ENCODE measurements at places on chromosomes 11 and 22.

GRCh38 chr11:119441898-119442243 is 18.9 kb upstream of the THY1 start:
- no peak for DNase-seq

DNA sequence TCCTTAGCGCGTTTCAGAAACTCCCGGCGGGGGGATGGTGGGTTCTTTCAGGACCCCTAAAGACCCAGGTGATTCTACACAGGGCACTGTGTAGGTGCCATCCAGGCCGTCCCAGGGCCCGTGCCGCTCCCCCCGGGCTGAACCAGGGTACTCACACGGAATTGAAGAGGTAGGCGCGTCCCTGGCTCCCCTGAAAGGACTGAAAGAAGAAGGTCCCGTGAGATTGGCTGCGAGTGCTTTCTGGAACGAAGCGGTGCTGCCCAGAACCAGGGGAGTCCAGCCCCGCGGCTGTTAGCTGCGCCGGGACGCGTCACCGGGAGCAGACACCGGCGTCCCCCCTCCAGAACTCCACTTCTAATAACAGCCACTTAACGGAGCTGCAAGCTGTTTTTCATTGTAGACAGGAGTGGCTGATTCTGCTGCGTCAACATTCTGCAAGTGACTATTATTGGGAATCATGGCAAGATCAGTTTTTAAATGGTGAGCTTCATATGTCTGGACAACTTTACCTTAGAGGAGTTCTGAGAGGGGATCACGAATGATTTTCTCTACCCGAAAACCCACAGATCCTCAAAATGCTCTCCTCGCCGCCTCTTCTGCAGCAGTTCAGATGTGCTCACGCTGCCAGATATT is 31.8 kb downstream of the YPEL1 start:
- no peak for DNase-seq

DNA sequence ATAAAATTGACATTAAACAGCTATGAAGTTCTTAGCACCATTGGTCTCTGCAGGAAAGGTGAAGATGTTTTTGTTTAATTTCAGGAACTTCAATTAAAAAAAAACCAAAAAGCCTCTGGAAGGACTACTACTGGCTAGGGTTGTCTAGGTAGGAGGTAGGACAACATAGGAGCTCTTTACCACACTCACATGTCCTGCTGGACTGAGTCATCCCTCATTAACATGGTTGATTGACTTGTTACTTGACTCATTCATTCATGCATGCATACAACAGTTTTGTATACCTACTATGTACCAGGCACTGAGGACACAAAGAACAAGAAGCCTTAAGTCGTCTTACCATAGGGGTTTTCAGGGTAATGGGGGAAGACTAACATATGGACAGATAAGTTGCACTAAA is 216.9 kb upstream of the ARHGAP20 start:
- no peak for DNase-seq

GRCh38 chr22:45911601-45912271 is 65.2 kb downstream of the WNT7B start:
- DNase-seq = no peak

- no peak for DNase-seq
Observed at GRCh38 chr11:35200811-35201341, 61.9 kb downstream of the CD44 start.

DNA sequence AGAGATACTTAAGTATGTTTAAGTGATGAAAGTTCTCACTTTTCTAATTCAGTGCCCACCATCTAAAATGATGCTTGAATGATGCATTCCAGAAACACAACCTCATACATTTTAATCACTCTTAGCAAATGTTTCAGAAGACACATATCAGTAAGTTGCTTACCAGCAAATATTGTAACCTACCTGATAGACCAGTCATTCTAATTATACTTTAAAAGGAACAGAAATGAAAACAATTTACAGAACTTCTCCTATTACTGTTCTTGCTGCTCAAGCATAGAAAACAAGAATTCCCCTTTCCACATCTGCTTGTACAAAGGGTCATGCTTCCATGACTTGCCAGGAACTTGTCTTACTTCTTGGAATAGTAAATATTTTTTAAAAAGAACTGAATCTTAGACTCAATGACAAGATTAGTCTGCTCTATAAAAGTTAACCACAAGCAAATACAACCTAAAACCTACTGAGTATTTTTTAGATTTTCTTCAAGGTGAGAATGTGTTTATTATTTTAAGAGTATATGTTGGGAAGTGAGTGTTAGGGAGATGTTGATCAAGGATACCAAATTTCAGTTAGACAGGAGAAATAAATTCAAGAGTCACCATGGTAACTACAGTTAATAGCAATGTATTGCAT is 82.0 kb upstream of the SC5D start:
- DNase-seq = no peak

DNA sequence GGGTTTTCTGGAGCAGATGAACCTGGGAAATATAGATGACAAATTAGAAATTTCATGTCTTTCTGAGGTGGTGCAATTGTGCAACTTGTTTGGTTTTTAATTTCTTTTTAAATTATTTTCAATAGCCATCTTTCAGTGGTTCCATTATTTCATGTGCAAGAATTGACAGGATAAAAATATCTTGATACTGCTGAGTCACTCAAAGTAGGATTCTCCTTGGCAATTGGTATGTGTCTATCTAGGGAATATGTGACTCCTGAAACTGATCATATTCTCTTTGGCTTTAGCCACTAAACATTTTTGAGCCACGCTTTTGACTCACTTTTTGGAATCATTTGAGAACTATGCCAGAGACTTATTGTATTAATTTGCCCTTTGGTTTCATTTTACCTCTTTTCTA is 331.5 kb downstream of the KCNA4 start:
- no peak for DNase-seq

- DNase-seq = no peak
Observed at GRCh38 chr11:75140269-75141138, 10.4 kb upstream of the SLCO2B1 start.

- no peak for DNase-seq
Observed at GRCh38 chr11:78202733-78203167, 14.0 kb downstream of the USP35 start.

DNA sequence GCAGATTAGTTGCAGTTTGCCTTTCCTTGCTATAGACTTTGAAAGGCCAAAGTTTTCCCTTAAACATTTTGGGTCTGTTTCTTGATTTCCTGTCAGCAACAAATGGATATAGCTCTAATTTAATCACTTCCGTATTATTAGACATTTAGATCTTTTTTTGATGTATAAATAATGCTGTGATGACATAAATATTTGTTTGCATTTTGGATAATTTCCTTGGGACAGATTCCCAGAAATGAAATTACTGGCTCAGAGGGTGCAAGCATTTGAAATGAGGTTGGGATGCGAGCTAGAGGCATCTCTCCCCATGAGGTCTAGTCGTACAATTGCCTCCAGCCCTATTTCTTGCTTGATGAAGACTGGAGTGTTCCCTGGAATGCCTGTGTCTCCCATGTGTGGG is 94.2 kb downstream of the TBC1D22A start:
- DNase-seq = no peak

DNA sequence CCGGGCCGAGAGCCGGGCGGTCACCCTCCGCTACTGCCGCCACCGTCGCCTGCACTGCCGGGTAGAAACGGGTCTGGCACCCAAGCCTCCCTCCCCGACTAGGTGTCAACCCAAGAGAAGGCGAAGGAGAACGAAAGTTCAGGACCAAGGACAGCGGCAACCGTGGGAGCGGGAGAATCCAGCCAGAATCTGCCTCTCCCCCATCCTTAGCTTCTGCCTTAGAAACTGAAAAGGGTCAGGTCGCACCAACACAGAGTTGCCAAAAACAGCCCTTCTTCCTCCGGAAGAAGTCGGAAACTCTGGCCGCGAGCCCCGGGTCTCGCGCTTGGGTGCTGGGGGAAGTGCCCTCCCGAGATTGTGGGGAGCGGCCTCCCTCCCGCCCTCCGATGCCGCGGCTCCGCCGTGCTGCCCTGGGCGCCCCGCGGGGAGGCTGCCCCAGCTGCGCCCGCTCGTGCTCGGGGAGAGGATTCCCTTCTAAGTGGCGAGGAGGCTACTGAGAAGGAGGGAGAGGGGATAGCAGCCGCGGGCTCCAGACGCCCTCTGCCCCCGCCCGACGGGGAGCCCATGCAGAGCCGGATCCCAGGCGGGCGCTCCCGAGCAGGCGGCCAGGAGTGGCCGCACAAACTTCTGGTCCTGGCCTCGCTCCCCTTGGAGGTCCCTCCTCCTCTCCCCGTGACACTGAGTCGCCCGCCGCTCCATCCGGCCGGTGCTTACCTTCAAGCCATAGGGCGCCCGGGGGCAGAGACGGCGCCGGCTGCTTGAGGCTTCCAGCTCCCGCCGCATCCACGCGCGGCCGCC is 637 bp downstream of the DRD2 start:
- no peak for DNase-seq

- DNase-seq = no peak
Observed at GRCh38 chr22:20582520-20583361, 75.3 kb downstream of the MED15 start.

GRCh38 chr11:43825217-43825816 is 55.3 kb upstream of the ALKBH3 start:
- no peak for DNase-seq

GRCh38 chr22:17974703-17975372 is 49.5 kb downstream of the MICAL3 start:
- DNase-seq = no peak

DNA sequence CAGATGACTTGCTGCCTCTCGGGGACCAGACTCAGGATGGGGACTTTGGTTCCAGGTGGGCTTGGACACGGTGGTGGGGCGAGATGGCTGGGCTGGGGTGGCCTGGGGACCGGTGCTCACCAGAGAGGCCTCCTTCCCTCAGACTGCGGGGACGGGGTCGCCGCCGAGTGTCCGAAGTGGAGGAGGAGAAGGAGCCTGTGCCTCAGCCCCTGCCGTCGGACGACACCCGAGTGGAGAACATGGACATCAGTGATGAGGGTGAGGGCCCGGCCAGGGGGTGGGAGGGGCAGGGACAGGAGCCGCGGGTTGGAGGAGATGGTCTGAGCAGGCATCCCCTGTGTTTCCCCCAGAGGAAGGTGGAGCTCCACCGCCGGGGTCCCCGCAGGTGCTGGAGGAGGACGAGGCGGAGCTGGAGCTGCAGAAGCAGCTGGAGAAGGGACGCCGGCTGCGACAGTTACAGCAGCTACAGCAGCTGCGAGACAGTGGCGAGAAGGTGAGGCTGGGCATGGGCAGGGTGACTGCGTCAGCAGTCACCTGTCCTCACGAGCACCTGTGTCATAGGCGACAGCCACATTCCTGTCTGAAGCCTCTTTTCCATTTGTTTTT is 5.9 kb downstream of the SART1 start:
- no peak for DNase-seq

DNA sequence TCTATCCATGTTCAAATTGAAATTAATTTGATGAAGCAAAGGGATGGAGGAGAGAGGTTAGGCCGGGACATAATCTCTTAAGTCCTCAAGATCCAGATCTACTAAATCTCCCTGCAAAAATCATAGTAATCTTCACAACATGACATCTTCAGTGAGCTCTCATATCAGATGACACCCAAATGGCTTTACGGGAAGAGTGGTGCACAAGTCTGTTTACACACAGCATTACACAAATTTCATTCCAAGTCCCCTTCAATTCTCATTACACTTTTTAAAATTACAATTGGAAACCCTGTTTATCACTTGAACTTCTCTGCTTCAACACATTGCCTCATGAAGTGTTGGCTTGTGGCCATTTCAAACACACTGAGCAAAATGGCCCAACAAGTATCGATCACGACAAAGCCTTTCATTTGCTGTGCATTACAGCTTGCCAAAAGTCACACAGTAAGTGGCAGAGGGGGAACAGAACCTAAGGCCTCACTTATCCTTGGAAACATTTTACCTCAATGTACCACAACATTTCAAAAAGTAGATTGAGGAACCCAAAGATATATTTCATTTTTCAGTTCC is 17.9 kb upstream of the TPH1 start:
- no peak for DNase-seq

GRCh38 chr11:95904009-95904650 is 19.8 kb downstream of the MTMR2 start:
- DNase-seq = no peak

DNA sequence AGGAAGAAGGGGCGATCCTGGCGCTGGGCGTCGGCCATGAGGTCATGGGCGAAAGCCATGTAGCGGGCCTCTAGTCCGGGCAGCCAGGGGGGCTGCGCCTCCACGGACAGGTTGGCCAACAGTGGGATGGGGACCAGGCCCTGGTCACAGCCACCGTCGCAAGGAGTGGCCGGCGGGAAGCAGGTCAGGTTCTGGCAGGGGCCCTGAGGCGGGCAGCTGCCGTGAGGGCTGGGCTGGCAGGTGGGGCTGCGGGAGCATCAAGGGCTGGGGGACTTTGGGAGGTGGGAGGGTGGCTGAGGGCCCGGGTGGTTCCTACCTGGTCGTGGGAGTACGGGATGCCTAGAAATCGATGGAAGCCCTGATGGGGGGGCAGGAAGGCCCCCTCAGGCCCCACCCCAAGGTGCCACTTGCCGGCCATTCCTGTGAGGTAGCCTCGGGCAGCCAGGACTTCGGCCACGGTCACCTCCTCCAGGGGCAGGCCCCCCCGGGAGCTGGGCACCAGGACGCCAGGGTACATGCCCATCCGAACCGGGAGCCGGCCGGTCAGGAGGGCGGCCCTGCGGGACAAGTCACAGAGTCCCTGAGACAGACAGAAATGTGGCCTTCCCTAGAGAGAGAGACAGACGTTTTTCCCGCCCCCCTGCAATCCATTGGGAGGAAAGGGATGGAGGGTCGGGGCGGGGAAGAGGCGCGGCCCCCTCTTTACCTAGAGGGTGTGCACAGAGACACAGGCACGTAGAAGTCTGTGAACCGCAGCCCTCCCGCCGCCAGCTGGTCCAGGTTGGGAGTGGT is 906 bp downstream of the ARSA start:
- no peak for DNase-seq

DNA sequence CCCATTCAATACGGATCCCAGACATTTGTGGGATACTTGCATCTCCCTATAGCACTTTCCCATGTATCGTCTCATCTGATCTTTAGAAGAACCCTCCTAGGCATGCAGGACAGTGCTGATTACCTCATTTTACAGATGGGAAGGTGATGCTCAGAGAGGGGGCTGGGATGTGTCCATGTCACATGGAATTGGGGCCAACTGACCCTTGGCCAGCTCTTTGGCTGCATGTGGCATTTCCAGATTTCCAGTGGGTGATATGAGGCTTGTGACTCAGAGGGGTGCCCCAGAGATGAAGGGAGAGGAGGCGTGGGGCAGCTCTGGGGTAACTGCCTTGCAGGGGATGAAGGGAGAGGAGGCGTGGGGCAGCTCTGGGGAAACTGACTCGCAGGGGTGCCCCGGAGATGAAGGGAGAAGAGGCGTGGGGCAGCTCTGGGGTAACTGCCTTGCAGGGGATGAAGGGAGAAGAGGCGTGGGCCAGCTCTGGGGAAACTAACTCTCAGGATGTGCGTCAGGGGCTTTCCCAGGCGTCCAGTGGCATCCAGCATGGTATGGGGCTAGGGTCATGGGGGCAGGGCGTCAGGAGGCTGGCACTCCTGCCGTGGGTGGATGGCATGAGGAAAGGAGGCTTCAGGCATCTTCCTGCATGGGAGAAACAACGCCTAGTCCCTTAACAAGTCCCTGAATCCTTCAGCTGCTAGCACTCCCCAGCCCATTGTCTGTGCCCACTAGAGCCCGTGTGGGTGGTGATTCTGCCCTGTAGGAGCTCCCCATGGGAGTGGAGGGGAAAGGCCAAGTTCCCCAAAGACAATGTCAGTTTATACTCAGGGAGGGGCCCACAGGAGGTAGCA is 11.9 kb upstream of the CERK start:
- DNase-seq = no peak

All from cortex of kidney (tissue), 1 donor.